ENCODE measurements at places on chromosomes 2 and 18.

GRCh38 chr18:12990641-12990966 lies 558 bp upstream of the CEP192 start:
- DNase-seq = no peak

DNA sequence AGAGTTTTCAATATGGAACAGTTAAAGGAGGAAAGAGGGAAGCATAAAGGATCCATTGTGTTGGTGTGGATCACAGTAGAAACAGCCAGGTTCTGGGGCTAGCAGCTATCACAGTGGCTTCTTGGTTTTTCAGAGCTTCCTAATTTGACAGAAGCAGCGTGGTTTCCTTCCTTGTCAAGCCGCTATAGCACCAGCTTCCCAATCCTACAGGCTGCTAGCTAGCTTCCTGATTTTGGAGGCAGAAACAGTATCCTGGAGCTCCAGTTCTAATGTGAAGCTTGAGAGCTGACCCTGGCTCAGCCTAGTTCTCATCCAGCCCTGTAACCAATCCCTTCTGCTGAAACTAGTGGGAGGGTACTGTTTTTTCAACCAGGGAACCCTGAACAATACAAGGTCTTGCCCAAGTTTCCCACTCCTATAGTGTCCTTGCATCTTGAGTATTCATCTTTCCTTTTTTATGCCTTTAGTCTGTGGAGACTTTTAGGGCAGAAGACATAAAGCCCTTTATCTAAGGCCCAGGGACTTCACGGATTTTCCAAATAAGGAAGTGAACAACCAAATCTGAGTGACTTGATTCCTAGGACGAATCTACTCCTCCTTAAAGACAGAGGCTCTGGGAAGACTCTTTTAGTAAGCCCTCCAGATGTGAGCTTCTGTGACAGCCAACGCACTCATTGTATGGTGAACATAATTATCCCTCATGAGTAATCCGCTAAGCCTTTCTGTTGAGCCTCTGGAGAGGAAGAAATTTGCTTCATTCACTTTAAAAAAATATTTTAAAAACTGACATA lies 33.8 kb downstream of the CCDC93 start:
- DNase-seq = no peak

- no peak for DNase-seq
Measured at GRCh38 chr2:219059725-219060682, 717 bp downstream of the IHH start.

DNA sequence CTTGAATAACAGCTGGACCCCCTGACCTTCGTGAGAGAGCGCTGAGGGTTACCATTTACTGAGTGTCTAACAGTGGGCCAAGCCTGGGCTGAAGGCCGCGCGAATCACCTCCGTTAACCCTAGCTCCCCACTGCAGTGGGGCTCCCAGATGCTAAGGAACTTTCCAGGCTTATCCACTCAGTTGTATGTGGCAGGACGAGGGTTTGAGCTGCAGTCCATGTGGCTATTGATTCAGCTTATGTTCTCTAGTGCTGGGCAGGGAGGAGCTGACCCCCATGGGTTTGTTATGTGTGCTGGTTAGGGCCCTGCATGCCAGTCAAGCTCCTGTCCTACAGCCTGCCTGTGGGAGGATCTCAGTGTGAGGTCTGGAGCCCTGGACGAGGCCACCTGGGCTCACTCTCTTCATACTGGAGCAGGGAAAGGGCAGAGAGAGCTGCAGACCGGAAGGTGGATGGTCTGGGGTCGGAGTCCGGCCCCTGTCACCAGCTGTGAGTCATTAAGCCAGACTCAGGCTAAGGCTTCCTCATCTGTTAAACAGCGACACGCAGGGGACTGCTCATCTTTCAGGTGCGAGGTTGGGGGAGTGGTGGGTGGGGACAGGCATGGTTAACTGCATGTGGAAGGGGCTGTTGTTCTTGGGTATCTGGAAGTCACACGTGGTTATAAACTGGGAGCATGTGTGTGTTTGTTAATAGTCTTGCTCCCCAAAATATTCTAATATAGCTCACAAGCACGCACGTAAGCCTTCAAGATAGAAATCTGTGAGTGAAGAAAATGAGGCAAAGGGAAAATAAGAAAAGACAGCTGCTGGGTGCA lies 6.6 kb downstream of the PSD4 start:
- no peak for DNase-seq

DNA sequence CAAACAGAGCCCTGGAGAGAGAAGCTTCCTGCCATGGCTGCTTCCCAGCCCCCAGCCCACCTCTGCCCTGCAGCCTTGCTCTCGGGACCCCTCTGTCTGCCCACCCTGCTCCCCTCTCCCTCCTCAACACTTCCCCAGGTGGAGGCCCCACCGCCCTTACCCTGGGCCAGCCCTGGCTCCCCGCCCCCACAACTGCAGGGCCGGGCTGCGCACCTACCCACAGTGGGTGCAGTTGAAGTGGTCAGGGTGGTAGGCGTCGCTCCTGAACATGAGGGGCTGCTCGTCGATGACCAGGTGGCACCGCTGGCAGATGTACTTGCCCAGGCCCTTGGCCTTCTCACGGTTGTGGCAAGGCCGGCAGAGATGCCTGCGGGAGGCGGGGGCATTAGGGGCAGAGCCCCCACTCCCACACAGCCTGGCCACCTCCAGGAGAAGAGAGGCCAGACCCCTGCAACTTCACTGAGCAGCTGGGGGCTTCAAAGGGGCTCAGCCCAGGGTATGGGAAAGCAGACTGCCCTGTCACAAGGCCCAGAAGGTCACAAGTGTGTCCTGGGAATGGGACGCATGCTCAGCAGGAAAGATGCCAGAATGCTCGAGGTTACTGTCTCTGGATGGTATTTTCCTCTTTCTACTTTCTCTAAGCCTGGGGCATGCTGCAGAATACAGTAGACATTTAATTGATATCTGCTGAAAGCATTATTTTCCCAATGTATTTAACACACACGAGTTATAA lies 3.1 kb upstream of the GPR17 start:
- no peak for DNase-seq

DNA sequence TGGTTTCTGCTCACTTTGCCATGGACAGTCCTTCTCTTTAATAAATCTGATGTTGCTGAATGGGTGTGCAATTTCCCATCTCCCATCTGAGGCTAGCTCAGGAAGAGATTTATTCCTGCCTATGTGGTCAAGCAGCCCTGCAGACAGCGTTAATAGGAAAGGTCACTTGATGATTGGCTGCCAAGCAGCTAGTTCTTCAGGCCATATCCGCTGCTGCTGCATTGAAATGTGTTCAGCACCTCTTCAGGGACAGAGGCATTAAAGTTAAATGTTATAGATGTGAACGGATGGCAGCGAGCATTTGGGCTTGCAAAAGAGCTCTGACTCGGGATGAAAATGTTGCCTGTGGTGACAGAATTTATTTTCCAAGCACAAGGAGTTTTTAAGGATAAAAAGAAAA lies 474.2 kb downstream of the PIK3C3 start:
- no peak for DNase-seq

DNA sequence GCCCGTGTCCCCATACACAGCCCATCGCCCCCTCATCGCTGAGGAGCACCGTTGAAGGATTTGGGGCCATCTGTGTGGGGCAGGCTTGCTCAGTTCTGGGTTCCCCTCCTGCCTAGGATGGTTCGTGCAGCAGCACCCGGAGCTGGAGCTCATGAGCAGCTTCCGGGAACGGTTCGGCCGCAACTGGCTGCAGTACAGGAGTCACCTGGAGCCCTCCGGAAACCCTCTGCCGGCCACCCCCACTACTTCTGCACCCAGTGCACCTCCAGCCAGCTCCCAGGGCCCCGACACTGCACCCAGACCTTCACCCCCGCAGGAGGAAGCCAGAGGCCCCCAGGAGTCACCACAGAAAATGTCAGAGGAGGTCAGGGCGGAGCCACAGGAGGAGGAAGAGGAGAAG lies 10.3 kb downstream of the STK11IP start:
- DNase-seq = no peak

GRCh38 chr18:2547477-2548087 lies 23.7 kb downstream of the METTL4 start:
- no peak for DNase-seq

DNA sequence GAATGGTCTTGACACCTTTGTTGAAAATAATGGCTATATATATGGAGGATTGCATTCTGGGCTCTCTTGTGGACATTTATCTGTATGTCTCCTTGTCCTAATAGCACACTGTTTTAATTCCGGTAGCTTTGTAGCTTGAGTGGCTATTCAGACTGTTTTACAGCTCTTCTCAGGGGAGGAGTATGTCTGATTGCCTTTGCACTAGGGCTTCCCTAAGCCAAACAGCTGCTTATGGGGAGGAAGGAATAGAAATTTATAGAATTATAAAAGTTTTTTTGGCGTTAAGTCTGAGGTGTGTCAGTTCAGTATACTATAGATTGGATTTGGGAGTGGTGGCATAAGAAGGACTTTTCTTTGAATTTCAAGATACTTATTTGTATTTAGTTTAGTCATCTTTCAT lies 12.6 kb downstream of the SEH1L start:
- no peak for DNase-seq
